ENCODE measurements at places on chromosomes 12 and 14. TPM values are rescaled to one million over a fixed set of nuclear protein-coding genes. Genes with fewer than 3 reads are reported as not detected.

Gene TAS2R42
- polyA plus RNA-seq, result not detected

Gene MUCL1
- not detected for polyA plus RNA-seq

GRCh38 chr12:4417455-4417854 is 28.2 kb downstream of the FGF6 start:
- DNase-seq, result no peak

GRCh38 chr14:100439781-100440180 is 116.6 kb downstream of the SLC25A47 start:
- peak; percentile 17 for DNase-seq

DNA sequence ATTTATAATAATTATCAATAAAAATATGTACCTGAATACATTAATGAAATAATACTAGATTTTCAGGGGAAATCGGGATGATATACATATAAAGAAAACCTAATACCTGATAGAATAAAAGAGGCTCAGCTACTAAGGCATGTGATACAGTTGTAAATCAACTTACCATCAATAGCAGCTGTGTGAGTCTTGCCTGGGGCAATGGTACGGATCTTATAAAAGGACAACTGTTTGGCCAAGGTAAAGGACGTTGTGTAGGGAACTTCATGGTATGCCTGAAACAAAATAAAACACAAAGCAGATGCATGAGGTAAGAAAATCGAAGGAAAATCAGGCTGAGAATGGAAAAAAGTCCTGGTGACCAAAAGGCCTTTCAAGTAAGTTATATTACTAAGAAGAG is 25.4 kb downstream of the NEK9 start:
- no peak for DNase-seq

GRCh38 chr14:88481794-88482193 is 73.0 kb downstream of the PTPN21 start:
- no peak for DNase-seq

Gene RHOJ
- polyA plus RNA-seq, result 10.4 TPM

GRCh38 chr12:100733817-100734593 is 60.6 kb upstream of the ANO4 start:
- DNase-seq, result peak; percentile 23

DNA sequence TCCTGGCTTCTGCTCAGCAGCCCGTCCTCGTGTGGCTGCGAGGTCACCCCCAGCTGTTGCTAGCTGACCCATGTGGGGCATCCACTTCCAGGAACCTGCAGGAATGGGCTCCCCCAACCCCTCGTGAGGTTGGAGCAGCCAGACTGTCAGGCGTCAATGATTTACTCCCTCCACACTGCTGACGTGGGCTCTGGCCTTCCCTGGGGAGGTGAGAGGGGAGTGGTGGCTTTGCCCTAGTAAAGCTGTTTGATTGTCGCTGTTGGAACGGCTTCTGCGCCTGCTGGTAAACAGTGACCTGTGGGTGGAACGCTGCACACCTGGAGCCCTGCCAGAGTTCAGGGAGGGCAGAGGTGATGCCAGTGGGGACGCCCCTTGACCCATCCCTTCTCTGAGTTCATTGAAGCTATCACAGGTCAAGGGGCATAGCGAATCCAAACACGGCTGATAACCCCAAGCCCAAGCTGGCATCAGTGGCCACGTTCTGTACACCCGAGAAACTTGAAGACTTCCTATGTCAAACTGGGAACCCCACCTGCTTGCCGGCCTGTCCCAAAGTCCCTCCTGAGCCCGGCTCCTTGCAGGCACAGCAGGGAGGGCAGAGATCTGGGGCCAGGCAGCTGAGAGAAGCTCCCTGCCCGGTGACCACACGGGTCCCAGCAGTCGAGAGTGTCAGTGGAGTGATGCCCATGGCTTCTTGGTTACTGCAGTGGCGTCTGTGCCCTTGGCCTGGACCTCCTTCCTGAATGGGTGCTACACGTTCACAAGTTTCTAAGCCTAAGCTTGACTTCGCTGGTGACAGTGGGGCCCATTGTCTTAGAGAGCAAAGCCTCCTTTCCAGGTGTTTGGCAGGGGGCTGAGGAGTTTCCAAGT is 2.7 kb downstream of the ASPG start:
- no peak for DNase-seq

- peak; percentile 8 for DNase-seq
Measured at GRCh38 chr14:95322651-95323050, 2.9 kb upstream of the CLMN start.

- no peak for DNase-seq
Measured at GRCh38 chr14:56297449-56297848, 179.2 kb downstream of the PELI2 start.

- DNase-seq, result no peak
Measured at GRCh38 chr14:81859046-81859445, 325.4 kb upstream of the SEL1L start.

Gene CARMIL3
- not detected for polyA plus RNA-seq

Gene FLVCR2
- 4.1 TPM for polyA plus RNA-seq

Gene FITM1
- not detected for polyA plus RNA-seq

DNA sequence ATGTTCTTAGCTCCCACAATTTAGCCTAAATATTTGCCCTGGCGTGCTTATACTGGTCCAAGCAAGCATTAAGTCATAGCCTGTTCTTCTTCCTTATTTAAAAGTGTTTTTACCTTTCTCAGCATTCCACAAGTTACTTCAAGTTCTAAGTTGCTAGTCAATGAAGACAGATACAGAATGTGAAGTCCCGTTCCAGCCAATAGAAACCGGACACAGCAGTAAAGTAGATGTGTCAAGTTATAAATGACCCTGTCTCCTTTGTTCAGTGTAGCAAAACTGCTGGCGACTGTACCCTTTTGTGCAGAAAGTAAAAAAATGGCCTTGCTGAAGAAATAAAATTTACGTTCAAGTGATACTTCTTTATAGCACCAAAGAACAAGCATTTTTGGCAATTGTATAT is 3.9 kb downstream of the SNAPC1 start:
- DNase-seq, result no peak

DNA sequence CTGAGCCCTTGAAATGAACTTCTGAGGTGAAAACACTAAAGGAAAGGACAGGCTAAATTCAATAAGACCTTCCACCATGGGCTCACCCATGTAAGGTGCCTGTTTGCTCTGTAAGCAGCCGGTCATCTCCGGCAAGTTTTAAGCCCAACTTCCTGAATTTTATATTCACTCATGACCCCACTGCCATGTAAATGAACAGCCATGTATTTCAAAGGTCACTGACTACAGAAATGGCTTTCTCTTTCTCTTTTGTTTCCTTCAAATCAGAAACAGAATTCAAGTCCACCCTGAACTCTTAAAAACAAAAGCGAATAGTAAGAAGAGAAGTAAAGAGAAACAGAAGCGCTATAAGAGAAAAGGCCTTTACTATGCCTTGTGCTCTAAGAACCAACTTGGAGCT is 61.7 kb upstream of the OVCH1 start:
- no peak for DNase-seq

- no peak for DNase-seq
Measured at GRCh38 chr12:90791445-90791844, 163.5 kb downstream of the CCER1 start.

GRCh38 chr12:51320695-51321320 is 3.2 kb downstream of the BIN2 start:
- no peak for DNase-seq

DNA sequence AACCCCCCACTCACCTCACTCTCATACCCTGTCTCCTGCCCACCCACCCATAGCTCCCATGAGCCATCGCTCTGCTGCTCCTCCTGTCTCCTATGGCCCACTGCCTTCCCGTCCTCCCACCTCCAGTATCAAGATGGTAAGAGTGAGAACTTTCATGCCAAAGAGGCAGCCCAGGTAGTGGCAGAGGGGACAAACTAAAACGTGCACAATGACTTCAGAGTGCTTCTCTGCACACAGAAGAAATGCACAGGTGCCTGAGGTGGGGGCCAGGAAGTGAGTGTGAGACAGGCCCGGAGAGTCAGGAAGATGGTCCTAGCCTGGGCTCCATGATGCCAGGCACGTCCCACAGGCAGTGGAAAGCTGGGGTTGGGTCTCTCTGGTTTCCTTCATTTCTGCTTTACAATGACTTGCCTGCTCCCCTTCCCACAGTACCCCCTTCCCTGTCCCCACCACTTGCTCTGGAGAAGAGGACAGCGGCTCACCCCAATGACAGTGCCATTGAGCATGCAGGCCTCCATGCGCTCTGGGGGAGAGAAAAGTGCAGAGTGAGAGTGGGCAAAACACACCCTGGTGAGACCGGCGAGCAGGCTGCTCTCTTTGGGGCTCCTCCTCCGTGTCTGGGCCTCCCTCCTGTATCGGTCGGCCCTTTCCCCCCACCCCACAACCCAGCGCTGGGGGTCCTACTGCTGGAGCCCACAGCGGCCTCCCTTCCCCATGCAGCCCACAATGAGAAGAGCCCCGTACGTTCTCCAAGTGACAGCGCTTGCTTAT is 22.8 kb upstream of the ANO2 start:
- no peak for DNase-seq

DNA sequence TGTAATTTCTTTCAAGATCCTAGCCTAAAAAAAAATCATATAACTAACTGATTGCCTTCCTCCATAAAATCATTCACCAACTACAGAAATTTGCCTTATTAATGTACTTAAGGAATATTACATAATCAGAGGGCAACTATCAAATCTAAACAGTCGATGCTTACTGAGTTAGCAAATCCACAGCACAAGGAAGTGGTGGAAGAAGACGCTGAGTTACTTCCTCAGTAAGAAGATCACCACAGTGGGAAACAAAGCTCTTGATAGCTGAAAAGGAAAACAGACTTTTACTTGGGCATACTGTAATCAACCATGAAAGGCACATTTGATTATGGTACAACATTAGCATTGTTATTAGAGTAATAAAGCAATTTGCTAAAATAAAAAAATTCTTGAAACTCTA is 48.7 kb downstream of the HEATR5A start:
- DNase-seq, result no peak

DNA sequence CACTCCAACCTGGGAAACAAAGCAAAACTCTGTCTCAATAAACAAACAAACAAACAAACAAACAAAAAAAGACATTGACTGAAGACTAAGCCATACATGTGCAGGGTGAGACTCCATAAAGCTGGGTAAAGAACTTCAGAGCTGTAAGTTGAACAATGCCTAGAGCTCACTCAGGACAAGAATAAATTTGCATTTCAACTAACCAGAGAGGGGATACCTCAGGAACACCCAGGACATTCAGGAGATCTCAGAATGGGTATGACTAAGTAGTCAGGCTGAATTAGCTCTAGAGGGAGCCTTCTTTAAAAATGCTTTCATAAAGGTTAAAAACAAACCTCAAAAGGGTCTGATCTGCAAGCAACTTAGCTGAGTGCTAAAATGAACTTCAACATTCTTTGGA is 267.7 kb upstream of the DIO3 start:
- no peak for DNase-seq

- DNase-seq, result no peak
Measured at GRCh38 chr12:3328081-3328480, 162.9 kb upstream of the PRMT8 start.

Gene IRAK3
- 3.2 TPM for polyA plus RNA-seq

Gene FAM90A1
- 0.08 TPM for polyA plus RNA-seq

DNA sequence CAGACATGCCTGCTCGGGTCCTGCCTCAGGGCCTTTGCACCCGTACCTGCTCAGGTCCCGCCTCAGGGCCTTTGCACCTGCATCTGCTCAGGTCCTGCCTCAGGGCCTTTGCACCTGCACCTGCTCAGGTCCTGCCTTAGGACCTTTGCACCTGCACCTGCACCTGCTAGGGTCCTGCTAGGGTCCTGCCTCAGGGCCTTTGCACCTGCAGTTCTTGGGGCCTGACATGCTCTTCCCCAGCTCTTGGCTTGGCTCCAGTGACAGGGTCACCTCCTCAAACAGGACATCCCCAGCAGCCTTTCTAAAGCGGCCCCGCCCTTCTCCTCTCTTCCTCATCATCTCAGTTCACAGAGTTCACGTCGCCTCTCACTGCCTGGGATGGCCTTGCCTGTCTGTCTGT is 54.9 kb upstream of the NCOR2 start:
- no peak for DNase-seq

DNA sequence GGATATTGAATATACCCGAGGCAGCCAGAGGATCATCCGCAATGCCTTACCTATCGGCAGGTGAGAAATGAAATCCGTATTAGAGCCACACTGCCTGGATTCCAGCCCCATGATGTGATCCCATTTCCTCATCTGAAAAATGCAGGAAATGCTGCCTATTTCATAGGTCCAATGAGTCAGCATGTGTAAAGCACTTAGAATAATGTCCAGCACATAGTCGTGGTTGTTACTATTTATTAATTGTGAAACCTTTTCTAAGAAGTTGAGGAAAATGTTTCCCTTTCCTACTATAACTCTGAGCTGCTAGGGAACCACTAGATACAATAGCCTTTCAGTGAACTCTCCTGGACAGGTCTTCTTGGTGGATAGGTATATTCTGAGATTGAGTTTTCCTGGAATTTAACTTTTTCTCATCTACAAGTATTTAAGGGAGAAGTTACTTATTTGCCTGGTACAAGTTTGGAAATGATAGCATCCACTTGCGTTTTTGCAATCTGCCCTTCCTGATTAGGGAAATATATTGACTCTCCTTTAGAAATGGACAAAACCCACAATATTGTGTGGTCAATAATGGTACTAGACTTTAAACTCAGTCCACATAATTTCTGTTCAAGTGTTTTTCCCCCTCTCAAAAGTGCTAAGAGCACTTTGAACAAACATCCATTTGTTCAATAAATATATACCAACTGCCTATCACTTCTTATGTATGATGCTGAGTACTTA is 12.2 kb downstream of the POLR3B start:
- DNase-seq, result peak; percentile 77

- DNase-seq, result no peak
Measured at GRCh38 chr14:101251812-101252442, 309.4 kb upstream of the DIO3 start.

DNA sequence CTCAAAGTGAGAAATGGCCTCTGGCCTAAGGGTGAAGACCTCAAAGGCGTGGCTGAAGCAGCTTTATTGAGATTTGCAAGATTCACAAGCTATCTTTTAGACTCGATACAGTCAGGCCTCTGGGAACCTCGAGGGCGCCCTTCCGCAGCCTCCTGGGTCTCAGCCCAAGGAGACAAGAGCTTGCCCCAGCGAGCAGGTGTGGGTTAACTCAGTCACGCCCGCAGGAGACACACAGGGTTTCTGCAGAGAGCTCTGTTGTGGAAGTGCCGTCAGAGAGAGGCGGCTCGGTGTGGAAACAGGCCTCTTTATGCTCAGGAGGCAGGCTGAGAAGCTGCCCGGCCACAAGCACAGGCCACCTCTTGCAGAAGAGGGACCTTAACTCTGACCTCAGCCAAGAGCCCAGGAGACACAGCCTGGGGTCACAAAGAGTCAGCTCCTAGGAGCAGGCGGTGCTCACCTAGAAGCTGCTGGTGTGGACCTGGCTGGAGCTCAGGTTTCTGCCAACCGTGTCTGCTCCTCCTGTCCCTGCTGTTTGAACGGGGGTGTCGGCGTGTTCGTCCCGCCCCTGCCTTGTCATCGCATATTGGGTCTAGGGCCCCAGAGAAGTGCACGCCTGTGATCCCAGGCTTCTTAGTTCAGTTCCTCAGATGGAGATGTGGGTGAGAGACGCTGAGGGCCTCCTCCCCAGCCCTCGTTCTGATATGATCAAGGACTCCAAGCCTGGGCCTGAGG is 42.1 kb upstream of the FBRSL1 start:
- no peak for DNase-seq

DNA sequence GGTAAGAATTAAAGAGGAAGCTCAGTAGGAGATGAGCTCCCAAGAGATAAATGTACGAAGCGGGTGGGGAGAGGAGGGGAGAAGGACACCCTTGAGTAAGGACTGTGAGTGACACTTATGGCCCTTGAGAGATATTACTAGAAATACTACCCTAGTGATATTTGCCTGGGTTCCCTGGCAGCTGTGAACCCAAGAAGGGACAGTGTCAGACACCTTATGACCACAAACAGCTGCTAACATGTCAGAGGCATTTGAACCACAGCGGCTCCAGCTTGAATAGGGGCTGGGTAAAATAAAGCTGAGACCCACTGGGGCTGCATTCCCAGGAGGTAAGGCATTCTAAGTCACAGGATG is 19.6 kb upstream of the SLC6A12 start:
- DNase-seq, result no peak

GRCh38 chr12:5745251-5745888 is 199.7 kb downstream of the ANO2 start:
- DNase-seq, result peak; percentile 58

Measured in fibroblast of lung (primary cell).